Neural crest cell (in vitro differentiated cells): ENCODE measurements at places on chromosomes 1 and 21.

DNA sequence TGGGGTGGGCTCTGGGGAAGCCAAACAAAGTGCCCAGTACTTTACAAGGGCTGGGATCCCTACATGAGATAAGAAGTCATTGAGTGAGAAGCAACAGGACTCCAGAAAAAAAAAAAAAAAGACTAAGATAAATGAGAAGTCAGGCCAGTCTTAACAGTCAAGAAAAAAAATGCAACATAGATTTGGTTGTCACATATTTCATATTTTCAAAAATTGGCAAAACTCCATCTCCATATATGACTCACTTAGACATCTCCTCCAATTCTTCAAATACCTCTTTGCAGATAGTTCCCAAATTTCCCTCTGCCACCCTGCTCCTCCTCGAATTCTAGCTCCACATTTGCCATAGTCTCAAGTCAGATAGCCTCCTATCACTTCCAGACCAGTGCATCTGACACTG, 20.9 kb upstream of the SIPA1L2 start:
- no peak for DNase-seq

DNA sequence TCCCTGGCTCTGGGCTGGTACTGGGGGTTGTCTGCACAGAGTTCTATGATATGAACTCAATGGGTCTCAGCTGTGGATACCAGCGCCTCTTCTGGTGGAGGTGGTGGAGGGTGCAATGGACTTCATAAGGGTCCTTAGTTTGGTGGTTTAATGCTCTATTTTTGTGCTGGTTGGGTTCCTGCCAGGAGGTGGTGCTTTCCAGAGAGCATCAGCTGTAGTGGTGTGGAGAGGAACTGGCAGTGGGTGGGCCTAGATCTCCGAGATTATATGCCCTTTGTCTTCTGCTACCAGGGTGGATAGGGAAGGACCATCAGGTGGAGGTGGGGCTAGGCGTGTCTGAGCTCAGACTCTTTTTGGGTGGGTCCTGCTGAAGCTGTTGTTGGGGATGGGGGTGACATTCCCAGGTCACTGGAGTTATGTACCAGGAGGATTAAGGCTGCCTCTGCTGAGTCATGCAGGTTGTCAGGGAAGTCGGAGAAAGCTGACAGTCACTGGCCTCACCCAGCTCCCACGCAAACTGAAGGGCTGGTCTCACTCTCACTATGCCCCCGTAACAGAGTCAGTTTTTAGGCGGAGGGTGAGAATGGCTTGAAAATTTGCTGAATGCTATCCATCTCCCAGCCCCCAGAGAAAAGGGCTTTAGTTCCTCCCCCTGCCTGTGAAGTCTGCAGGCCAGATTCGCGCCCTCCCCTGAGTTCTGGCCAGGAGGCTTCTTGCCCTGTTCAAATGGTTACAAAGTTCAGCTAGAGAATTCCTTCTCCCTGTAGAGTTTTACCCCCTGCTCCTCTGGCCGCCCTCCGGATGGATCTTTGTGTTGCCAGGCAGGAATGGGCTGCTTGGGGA, 902.9 kb downstream of the LTN1 start:
- no peak for DNase-seq

DNA sequence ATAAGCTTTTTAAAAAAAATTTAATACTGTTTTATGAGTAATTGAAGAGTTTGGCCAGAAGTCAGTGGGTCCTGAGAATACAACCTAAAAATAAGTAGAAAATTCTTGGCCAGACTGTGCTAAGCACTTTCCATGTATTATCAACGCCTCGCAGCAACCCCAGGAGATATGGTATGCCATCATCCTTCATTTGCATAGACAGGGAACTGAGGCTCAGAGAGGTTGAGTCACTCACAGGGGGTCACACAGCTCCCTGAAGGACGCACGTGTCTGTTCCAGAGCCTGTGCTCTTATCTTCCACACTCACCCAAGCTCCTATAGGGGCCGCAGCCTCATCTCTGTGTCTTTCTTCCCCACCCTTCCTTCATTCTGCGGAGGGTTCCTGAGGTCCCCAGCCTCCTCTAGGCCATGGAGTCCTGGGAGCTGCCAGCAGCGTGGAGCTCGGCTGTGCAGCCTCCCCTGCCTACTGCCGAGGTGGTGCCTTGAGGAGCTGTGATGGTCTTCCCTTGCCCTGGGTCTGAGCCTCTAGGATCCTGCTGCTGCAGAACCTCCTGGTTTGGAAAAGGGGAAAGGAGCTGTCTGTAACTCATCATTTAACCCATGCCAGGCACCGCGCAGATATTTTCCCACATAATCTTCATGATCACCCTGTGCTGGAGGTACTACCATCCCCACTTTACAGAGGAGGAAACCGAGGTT, 30.3 kb upstream of the ECE1 start:
- no peak for DNase-seq

- DNase-seq, result no peak
Measured at GRCh38 chr21:36087362-36088138, 17.7 kb downstream of the CBR1 start.

DNA sequence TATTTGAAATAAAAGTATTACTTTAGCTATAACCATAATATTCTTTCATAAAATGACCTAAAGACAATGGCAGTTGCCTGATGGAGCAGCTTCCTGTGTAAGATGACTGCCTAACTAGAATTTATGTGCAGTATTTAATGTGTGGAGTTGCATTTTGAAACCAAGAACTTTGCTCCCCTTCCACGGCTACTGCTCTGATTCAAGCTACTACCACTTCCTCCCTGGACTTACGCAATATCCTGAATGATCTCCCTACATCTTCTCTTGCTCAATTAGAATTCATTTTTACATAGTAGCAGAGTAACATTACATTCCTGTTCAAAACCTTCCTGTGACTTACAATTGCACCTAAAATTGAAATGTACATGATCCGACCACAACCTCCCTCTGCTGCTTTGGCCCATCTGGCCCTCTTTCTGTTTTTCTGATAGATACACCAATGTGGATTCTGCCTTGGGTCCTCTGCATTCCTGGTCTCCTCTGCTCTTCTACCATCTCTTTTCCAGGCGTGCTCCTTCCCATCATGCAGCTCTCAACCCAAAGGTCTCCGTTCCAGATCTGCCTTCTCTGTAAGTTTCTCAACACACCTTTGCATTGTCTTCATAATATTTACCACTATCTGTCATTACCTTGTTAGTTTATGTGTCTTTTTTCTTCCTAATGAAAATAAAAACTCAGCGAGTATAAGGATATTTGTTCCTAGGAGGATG, 47.4 kb upstream of the USP25 start:
- DNase-seq, result no peak

GRCh38 chr1:201790261-201790660, 38.7 kb upstream of the IPO9 start:
- no peak for DNase-seq

DNA sequence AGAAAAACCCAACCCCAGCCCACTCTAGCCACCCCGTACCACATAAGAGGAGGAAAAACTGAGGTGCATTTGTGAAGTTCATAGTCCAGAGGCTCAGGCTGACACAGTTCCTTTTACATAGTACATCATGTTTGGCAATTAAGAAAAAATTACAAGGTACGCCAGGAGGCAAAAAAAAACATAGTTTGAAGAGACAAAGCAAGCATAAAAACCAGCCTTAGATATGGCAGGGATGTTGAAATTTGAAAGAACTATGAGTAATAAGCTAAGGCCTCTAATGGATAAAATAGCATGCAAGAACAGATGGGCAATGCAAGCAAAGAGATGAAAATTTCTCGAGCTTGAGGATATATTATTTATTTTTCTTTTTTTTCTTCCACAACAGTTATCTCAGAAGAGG, 31.9 kb downstream of the MIXL1 start:
- no peak for DNase-seq

GRCh38 chr1:40699787-40700186, 8.3 kb downstream of the NFYC start:
- DNase-seq, result no peak

DNA sequence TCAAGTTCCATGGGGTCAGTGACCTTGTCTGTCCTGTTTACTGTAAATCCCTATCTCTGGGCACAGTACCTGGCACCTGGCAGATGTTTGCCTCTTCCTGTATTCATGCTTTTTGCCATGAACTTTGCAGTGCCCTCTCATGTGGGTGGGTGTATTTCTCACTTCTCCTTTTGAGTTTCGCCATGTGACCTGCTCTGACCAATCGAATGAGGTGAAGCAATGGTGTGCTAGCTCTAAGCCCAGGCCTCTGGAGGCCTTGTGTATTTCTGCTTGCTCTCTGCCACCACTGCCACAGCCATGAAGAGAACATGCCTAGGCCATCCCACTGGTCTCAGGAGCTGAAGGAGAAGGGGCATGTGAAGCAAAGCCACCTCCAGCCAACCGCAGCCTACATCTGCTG, 185.5 kb upstream of the ZC3H12A start:
- DNase-seq, result no peak

DNA sequence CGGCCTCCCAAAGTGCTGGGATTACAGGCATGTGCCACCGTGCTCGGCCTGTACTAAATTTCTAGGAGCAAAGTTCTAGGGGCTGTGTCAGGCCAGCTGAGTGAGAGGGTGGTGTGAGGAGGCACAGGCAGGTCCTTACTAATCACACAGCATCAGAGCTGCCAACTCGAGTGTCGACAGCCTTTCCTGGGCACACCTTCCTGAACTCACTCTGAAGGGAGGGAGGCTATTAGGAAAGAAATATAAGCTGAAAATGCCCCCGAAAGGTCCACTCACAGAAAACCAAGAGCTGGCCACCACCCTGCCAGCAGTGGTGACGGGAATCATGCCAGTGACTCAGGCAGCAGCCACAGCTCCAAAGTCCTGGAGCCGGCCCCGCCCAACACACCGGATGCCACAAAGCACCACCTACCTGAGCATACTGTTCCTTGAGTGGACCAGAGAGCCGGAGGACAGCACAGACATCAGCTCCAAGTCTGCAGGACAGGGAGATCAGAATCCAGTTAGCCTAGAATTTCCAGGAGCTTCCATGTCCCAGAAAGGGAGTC, 4.5 kb downstream of the PMVK start:
- no peak for DNase-seq

- no peak for DNase-seq
Measured at GRCh38 chr1:17287130-17287776, 20.7 kb upstream of the PADI4 start.

DNA sequence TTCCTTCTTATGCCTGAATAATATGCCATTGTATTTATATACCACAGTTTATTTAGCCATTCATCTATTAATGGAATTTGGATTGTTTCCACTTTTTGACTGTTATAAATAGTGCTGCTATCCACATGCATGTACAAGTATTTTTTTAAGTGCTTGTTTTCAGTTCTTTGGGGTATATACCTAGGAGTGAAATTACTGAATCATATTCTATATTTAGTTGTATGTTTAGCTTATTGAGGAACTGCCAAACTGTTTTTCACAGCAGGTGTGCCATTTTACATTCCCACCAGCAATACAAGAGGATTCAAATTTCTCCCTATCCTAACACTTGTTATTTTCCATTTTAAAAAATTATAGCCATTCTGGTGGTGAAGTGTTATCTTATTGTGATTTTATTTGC, 7.6 kb upstream of the HJV start:
- DNase-seq, result no peak

DNA sequence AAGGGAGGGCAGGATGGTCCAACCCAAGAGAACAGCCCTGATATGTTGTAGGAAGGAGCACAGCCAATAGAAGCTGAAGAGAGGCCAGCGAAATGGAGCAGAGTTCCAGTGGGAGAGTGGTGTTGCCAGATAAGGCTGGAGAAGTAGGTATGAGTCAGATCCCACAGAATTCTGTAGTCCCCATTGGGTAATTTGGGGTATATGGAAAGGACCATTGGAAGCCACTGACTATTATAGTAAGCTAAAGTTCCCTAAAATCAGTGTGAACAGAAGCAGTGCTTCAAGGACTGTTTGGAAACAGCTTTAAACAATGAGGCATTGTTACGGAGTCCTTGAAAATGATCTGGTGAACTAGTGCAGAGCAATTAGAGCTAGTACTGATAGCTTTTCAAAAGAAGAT, 63.0 kb downstream of the DISP1 start:
- DNase-seq, result no peak

DNA sequence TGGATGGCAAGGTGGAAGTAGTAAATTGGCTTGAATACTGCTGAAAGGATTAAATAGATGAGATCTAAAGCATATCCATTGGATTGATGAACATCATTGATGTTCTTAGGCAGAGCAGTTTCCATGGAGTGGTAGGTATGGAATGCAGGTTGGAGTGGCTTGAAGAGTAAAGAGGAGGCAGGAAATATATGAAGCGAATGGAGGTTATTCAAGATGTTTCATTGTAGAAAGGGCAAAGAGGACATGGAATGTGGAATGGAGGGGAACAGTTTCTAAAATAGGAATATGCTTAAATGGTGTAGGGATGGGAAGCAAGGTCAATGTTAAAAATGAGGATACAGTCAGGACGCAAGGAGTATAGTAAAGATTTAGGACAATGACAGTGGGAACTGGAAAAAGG, 6.1 kb downstream of the OSBPL9 start:
- DNase-seq, result no peak

DNA sequence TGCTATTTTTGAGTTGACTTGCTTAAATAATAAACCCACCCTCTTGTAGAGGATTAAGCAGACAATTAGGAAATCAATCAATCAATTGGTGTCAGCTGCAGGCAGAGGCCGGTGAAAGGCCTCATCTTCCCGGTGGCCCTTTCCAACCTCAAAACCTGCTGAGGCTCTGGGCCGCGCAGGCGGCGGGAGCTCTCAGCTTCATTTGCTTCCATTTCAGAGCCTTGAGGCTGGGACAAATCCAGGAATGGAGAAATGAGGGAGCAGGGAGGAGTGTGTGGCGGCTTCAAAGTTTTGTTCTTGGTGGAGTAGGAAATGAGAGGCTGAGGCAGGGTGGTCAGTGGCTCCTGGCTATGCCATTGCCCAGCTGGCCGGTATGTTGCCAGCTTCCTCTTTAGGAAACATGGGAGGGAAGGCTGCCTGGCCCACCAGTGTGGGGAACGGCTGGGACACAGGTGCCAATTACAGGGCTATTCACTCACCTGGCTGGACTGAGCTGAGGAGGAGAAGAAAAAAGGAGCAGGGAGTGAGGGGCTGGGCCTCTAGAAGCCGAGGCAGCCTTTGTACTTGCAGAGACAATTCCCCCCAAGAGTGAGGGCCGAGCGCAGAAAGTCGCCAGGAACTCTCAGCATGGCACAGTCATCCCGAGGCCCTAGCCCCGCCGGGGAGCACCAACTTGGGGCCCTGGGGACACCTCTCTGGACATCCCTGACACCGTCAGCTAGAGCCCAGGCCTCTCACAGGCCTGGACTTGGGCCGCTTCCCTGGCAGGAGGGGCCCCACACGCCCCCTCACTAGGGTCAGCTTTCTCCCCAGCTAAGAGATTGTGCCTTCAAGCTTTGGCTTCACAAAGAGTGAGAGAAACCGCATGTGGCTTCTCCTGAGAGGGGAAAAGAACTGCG, 4.4 kb downstream of the POU3F1 start:
- DNase-seq, result no peak
